ENCODE measurements at places on chromosomes 7 and 10.

DNA sequence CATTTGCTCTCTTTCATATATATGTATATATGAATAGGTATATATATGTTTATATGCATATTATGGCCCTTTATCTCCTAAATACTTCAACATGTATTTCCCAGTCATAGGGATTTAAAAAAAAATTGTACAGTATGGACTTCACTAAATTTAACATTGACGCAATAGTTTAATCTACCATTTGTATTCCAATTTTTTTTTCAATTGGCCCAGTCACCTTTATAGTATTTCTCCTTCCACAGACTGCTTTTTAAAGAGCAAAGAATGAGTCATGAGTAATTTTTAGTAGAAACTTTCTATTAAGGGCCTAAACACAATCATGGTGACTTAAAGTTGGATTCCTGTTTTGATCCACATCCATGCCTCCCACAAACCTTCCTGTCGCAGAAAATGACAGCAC is 20.5 kb downstream of the CCSER2 start:
- no peak for DNase-seq

DNA sequence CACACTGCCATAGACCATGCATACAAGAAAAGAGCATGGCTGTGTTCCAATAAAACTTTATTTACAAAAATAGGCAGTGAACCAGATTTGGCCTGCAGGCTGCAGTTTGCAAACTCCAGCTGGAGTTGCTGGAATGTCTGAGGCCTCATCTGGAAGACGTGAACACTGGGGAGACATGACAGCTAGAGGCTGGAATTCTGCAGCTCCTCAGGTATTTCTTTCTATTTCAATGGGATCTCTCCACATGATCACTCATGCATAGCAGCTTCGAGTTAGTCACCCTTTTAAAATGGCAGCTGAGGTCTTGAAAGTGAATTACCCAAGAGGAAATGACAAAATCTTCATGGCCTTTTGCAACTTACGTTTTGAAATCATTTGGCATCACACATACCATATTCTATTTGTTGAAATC is 52.6 kb upstream of the BET1 start:
- no peak for DNase-seq

GRCh38 chr7:31476073-31476745 is 37.7 kb upstream of the ITPRID1 start:
- no peak for DNase-seq

DNA sequence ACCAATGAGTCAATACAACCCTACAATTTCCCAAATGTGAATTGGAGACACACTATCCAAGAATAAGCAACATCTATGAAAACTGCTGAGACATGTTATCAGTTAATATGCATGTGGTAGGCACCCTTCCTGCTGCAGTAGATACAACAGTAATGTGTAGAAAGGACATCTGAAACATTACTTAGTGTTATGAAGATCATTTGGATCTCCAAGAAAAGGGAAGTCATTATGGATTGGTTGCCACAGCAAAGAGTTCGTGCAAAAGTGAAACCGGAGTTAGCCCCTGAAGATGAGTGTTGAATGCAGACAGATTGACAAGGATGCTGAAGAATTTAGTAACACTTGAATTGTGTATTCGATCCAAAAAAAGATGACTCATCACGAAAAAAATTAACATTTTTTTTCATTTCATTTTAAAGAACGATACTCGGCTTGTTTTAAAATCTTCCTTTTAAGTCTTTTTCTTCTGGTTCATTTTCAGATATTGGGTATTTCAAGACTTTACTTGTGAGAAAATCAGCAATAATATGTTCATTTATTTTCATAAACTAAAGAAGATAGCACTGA is 322.4 kb upstream of the KLF6 start:
- no peak for DNase-seq

DNA sequence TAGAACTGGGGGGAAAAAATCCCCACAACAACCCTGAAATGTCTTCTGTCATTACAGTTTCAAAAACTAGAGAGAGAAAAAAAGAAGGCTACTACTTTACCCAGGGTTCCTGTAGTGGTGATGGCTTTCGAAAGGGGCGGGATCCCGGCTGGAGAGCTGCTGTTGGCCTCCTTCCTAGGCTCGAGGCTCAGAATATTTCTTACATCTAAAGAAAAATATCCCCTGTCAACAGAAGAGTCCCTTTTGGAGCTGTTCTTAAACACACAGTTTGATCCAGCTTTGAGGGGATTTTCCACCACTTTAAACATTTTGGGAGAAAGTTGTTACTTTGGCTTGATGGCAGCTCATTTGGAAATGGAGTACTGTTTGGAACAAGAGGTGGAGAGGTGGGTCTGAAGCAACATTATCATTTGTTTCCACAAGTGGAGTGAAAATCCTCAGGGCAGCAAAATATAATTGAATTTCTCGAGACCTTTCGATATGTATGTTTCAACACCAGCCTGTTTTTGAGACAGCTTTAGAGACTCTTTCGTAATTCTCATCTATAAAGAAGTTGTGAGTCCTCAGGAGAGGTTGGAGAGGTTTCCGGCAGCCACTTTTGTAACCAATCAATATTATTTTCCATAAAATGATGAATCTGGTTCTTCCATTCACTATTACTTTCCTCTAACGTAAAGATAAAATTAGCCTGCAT is 5.1 kb downstream of the HOXA13 start:
- no peak for DNase-seq

- DNase-seq: no peak
Observed at GRCh38 chr10:26790221-26790995, 70.3 kb downstream of the ABI1 start.

- DNase-seq: no peak
Observed at GRCh38 chr10:77784856-77785255, 141.7 kb downstream of the DLG5 start.

- no peak for DNase-seq
Observed at GRCh38 chr10:77622889-77623291, 14.7 kb downstream of the KCNMA1 start.

GRCh38 chr10:73253225-73253555 is 746 bp upstream of the MRPS16 start:
- DNase-seq: no peak

DNA sequence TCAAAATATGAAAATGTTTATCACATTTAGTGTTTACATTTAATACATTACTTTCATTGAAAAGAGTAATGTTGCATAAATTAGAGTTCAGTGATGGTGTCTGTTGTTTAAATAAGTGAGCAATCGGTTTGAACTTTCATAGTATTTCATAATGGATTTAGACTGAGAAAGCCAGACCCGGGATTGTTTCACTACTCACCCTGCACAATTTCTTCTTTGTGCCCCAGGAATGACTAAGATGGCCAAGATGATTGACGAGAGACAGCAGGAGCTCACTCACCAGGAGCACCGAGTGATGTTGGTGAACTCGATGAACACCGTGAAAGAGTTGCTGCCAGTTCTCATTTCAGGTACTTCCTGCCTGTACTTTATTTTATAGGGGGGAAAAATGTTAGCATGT is 74.6 kb downstream of the VCL start:
- no peak for DNase-seq

- DNase-seq: no peak
Observed at GRCh38 chr10:80136134-80136571, 3.6 kb downstream of the PLAC9 start.

DNA sequence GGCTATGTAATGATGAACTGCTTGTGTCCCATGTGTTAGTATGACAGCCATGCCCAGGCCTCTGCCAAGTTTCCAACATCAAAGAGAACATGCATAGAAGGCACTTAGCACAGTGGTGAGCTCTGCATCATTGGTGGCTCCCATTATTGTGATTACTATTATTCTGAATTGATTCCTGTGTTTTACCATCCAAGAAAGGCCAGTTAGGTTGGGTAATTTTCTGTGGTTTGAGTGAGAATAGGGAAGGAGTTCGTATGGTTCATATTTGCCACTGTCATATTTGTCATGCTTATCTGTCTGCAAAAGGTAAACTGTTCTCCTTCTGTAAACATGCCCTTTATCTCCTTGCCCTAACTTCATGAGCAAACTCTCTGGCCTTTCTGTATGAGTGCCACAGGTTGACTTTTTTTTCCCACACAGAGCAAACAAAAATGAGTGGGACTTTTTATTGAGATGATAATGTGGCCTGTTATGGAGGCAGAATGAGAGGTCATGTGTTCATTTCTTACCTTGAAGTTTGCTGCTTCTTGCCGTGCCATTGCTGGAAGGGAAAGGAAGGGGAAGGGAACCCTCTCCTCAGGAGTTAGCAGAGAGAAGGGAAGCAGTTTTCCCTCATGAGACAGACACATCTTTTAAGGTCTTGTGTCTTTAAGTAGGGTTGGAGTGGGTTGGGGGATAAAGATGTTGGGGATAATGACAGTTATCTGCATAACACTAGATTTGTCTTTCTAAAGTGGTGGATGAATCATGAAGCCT is 301.9 kb downstream of the LRMDA start:
- DNase-seq: no peak

DNA sequence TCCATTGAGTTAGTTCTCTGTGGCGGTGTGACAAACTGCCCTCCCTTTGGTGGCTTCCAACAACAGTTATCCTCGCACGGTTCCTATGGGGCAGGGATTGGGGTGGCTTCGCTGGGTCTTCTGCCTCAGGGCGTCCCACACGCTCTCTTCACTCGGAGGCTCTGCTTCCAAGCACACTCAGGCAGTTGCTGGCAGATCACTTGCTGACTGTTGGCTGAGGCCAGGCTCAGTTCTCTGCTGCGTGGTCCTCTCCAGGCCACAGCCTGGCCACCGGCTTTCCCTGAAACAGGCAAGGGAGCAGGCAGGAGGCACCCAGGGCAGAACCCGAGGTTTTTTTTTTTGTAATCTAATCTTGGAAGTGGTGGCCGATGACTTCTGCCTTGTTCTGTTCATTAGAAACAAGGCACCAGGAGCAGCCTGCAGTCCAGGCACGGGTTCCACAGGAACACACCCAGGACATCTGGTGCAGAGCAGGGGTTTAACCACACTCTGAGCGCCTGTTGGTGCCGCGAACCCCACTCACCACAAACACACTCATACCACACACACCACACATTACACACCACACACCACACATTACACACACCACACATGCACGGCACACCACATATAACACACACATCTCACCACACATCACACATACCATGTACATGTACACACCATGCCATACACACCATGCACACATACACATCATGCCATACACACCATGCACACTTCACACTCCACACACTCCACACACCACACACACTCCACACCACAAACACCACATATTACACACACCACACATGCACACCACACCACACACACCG is 112.2 kb downstream of the PTPN20 start:
- DNase-seq: no peak

- no peak for DNase-seq
Observed at GRCh38 chr10:21518641-21519396, 6.7 kb downstream of the SKIDA1 start.

DNA sequence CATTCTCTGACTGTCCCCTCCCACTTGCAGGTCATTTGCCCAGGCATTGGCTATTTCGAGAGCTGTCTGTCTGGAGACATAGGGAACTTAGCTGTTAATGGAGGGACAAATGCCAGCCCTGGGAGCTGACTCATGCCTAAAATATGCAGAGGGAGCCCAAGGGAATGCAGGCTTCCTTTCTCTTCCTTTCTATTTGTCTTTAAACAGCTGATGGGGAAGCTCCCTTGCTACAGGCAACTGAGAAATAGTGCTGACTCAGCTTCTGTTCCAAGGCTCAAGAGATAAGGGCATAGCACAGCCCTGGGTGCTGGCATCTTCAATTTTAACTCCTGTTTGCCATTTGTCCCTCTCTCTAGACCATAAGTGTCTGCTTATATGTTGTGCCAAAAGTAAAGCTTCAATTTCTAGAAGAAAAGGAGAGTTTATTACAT is 82.7 kb upstream of the C1GALT1 start:
- DNase-seq: no peak

GRCh38 chr10:6671976-6672375 is 91.9 kb upstream of the PRKCQ start:
- DNase-seq: no peak

DNA sequence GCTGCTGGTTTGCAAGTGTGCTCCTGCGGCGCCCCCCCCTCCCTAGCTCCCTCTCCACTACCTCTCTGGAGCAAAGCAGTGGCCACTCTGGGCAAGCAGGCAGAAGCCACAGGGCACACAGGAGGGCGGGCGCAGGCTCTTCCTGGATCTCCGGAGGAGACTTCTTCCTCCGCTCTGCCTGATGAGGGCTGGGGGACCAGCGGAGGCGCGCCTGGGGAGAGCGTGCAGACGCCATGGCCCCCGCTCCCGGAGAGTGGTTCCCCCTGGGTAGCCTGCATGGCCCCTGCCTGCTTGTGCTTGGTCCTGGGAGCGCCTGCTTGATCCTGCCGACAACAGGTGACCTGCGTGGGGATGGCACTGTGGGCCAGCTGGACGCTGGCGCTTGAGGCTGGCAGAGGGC is 29.0 kb downstream of the ANKMY2 start:
- no peak for DNase-seq

DNA sequence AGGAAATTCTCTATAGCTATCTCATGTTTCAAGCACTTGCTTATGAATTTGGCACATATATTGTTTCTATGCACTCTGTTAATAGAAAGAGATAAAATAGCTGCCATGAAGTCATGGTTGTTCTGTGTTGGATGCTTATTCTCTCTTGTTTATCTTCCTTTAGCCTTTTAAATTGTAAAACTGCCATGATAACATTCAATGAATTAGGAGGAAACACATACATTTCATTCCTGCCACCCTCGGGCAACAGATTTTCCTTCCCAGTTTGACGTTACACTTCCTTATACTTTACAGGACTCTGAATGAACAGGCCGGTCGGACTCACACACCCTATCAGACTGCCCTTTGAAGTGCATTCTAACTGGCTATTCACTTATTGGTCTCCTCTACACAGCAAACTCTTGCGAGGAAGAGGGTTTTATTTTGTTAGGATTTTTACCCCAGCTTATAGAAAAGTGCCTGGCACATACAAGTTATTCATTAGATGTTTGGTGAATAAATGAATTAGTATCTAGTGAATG is 65.7 kb upstream of the FERD3L start:
- no peak for DNase-seq

GRCh38 chr7:150686030-150686631 is 625 bp downstream of the GIMAP2 start:
- DNase-seq: no peak

DNA sequence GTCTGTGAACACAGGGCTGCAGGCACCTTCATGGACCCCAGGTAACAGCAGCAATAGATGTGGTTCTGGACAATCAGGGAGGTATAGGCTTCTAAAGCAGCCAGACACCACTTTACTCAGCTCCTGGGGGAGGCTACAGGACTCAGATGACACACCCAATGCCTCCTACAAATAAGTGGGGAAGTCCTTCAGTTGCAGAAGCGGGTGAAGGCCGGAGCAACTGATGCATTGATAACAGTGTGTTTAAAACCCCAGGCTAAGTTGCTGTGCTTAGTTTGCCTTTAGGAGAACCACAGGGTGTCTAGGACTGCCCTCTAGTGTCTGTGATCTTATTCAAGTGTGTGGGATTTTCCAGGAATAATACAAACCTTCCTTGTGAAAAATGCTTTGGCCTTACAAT is 5.9 kb upstream of the ITGA8 start:
- no peak for DNase-seq

DNA sequence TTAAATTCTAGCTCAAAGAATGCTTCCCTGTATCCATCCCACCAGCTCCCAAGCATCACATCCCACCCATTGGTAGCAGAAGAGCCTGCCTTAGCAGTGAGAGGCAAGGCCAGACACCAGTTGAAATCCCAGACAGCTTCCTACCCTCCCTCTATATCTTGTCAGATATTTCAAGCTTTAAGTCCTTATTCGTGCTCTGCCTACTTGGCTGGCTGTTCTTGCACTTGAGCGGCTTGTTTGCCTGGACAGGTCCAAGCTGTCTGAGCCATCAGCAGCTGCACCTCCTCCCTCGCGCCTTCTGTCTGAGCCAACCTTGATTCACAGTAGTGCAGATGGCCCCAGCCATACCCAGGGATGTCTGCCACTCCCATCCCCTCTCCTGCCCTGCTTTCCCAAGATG is 16.4 kb downstream of the LRRC4 start:
- DNase-seq: no peak
